HT1080 (cell line): ENCODE measurements at places on chromosomes 5 and 9. TPM values are rescaled to one million over a fixed set of nuclear protein-coding genes. Genes with fewer than 3 reads are reported as not detected.

Gene ATG12
- 28.9 and 30.5 TPM in 2 replicates for total RNA-seq

Gene MTX3
- 8.3 and 10.5 TPM in 2 replicates for total RNA-seq

Gene PRELID2
- total RNA-seq, result 7.6 and 13.9 TPM in 2 replicates

GRCh38 chr9:34570809-34571480 lies 18.6 kb downstream of the CNTFR start:
- no peak for DNase-seq

DNA sequence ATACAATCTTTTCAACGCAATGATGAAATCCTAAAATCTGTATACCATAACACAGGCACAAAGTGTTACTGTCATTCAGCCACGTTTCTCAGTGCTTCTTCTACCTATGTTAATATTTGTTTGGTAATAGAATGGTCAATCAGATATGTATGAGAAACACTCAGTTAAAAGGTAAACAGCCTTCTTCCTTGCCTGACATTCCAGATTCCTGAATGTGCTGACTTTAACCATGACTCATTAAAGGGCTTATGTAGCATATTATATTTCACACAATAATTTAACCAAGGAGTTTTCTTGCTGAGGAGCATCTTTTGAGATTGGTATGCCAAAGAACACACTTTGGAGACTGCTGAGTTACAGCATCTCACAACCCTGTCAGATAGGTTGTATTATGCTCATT lies 187.6 kb downstream of the CETN3 start:
- peak; percentile 65 for DNase-seq

GRCh38 chr5:135743705-135744411 lies 90.6 kb upstream of the SLC25A48 start:
- DNase-seq, result no peak

- DNase-seq, result no peak
These were observed 4.9 kb upstream of the KCNIP1 start for GRCh38 chr5:170498811-170499351.

DNA sequence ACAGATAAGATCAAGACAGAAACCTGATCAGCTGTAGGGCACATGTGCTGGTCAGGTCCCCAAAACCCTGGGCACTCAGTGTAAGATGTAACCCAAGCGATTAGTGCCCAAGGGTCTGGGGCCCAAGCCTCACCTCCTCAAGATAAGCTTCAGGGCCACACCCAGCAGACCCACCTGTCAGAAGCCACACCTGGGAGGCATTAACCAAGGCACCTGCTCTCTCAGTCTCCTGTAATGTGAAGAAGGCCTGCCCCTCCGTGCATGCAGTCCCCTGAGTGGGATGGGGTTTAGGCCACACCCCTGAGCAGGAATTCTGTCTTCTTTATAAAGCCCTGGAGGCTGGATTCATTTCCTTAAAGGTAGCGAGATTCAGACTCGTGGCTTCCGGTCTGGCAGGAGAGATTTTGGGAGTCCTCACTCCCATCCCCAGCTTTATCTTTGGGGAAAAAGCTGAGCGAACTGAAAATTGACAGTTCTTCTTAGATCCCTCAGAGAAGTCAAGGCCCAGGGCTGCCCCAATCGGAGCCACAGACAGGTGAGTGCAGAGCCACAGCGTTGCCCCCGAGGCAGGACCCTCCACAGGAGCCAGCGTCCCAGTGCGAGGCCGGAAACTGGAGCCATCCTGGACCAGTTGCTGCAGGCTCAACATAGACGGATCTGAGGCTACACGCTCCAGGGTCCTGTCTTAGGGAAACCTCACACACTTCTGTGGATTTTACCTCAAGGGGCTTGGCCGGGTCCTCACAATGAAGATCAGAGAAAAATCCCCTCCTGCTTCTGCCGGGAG lies 357.6 kb upstream of the IRX4 start:
- no peak for DNase-seq

- DNase-seq, result peak; percentile 7
These were observed 292.5 kb downstream of the PARP8 start for GRCh38 chr5:50958852-50959457.

- peak; percentile 38 for DNase-seq
These were observed 7.8 kb upstream of the DNAJC18 start for GRCh38 chr5:139446956-139447779.

GRCh38 chr5:135329066-135329912 lies 69.7 kb downstream of the MACROH2A1 start:
- no peak for DNase-seq

DNA sequence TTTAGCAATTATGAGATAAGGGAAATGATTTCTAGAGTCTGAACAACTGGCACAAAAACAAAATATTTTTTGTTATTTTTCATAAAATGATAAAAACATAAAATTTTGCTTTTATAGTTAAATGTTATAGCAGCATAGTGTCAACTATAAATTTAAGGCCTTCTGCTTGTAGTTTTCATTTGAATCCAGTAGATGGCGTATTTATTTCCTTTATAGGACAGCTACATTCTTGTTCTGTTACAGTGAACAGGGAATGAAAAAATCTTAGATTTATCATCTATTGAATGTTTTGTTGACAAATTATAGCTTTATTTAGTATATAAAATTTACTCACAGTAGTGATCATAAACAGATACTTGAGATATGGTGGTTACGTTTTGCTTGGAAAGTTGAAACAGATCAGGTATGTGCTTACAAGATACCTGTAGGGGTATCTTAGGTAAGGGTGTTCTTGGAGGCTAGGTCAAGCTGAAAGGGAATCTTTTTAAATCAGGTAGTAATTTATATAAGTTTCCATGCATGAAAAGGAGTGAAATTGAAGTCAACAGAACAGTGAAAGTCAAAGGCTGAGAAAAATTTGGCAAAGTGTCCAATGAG lies 239.3 kb upstream of the GRIN3A start:
- DNase-seq, result peak; percentile 12

- DNase-seq, result no peak
These were observed 30.2 kb downstream of the AFAP1L1 start for GRCh38 chr5:149301744-149302380.
